ENCODE measurements at places on chromosomes 2 and 18.
A peak's percentile ranks its signal among the peaks of the same experiment; 100 is the strongest.

DNA sequence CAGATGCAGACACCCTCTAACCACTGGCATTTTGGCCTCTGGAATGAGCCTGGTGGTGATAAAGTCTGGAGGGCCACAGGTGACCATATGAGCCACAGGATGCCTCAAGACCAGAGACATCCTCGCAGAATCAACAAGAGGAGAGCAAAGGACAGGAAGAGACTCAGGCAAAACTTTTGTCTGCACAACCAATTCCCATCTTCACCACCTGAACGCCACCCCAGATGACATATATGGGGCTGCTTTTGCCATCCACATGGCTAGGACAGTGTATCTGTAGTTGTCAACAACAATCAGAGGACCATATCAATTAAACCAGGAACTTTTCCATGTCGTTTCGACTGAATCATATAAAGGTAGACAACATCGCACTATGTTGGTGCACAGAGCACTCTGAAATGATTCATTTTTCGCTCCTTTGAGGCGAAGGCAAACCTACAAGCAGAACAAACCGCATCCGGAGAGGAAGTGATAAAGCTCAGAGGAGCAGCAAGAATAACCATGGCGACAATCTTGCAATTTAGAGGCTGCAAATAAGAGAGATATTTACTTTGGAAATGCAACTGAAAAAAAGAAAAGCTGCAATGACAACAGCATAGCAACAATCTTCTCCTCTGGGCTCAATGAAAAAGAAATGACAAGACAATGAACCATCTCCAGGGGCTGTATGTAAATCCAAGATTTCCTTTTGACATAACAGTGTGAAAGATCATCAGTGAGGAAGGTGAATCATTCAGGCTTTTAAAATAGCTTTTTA is 204.5 kb downstream of the ARL4C start:
- no peak for DNase-seq

DNA sequence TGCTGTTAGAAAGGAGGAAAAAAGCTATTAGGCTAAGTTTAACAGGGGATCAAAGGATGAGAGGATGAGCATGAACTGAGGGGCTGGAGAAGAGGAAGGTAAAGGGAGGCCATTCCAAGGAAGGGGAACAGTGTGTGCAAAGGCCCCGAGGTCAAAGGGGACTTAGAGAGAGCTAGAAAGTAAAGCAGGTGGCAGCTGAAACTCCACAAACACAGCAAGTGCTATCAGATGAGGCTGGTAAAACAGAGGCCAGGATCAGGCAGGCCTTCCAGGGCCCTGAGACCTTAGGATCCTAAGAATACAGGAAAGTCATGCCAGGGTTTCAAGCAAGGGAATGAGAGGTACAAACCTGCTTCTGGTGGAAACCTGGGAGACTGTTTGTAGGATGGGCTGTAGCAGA is 5.8 kb downstream of the HDAC4 start:
- DNase-seq = no peak

DNA sequence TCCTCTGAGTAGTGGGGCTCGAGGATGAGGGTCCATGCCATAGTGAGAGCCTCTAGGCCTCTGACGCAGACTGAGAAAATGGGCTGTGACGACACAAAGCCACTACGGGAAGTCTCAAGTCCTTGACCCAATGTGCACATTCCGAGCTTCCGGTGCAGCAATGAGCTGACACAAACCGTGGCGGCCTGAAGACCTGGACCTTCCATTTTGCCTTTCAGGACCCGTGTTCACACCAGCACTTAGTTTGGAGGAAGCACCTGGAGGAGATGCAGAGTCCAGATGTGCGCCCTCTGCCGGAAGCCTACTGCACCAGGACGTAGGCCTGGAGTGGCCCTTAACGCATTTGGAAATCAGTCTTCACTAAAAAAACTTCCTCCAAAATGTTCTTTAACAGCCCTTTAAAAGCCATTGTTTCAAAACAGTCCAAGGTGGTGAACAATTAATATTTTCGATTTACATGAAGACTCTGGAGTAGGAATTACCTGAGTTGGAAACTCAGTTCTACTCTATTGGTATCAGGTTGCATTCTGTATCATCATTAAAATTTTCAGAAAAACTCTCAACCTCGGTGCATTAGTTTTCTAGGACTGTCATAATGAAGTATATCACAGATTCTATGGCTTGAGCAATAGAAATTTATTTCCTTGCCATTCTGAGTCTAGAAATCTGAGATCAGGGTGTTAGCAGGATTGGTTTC is 33.9 kb downstream of the BMP10 start:
- DNase-seq = no peak

DNA sequence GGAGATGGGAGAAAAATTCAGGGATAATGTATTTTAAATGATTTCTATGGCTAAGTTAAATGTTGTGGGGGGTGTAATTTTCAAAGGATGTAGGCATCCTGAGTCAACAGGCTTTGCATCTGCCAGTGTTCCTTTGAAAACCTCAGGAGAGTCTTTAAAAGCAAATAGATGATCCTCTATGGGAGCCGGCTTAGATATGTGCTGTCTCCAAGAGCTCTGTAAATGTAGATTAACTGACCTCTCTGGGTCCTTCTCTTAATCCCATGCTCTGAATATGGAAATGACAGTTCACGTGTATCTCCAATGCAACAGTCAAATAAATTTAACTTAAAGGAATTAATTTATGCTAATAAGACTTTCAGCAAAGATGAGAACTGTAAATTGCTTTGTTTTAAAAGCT is 292.7 kb downstream of the ERBB4 start:
- DNase-seq = no peak

DNA sequence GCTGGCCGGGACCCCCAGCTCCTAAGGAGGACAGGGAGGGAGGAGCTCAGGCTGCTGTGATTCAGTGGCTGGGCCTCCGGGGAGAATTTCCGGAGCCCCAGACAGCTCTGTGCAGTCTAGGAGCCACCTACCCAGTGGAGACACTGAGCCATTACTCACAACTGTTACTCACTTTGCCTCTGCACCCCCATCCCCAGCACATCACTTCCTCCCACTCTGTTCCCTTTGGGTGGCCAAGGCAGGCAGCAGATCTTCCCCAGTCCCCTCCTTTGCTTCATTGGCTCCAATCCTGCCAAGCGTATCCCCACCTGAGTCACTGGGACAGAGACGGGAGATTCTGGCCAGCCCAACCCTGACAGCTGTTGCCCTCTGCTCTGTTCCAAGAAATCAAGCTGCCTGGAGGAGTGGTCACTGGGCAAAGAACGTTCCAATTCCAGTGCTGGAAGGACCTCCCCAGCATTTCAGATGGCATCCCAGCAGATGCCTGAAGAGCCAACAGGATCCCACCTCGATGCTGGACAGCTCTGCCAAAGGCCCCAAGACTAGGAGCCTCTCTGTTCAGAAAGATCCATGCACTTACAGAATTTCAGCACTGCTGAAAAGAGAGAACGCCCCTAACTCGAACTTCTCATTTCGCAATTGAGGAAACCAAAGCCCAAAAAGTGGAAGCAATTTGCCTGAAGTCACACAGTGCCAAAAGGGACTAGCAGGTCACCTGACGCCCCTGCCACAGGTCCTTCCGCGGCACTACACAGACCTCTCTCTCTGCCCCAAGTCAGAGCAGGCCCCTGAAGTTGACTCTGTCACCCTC is 68.3 kb downstream of the TNS1 start:
- DNase-seq = peak; percentile 45

- DNase-seq = no peak
Observed at GRCh38 chr18:79949697-79950487, 1.6 kb downstream of the SLC66A2 start.

GRCh38 chr2:27451095-27451494 is 8.9 kb downstream of the KRTCAP3 start:
- no peak for DNase-seq

DNA sequence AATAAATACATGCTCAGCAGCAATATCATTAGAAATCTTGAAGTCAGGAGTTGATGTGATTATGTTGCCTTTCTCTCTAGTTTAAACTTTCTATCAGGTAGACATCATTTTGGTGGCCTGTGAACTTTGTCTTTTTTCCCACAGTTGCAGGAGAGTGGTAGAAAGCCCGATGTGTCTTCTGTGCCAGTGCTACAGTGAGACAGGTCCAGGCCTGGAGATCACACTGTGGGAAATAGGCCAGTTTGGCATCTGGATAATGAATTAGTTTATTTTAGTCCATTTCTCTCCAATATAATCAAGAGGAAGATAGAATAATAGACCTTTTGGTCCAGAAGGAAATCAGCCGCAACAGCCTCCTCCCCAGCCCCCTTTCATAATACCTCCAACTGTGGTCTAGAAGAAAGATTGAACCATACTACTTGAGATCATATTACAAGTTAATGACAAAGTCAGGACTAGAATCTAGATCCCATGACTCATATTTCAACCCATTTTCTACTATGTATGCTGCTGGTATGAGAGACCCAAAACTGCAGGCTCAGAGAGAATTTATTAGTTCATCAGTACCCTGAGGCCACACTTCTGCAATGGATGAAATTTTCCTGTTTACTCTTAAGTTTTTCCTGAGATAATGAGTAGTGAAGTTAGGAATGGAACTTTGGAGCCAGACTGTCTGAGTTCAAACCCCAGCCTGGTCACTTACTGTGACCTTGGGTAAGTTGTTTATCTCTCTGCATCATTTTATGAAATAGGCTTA is 20.6 kb downstream of the KCMF1 start:
- DNase-seq = no peak

GRCh38 chr18:12254820-12255511 is 805 bp downstream of the CIDEA start:
- no peak for DNase-seq

DNA sequence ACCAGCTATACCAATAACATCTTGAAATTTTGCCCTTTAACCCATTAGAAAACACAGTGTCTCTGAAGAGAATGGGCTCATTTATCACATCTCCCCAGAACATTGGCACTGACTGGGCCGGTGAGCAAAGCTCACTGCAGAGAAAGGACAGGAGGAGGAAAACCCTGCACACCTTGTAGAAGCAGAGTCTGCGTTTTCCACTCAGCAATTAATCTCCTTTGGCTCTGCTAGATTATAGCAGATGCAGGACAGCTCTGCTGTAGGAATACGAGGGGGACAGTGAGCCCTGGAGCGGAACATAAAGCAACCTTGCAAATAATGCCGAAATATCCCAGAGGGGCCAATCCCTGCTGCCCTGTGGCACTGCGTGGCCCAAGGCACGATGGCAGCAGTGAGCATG is 113.9 kb downstream of the TSN start:
- no peak for DNase-seq

DNA sequence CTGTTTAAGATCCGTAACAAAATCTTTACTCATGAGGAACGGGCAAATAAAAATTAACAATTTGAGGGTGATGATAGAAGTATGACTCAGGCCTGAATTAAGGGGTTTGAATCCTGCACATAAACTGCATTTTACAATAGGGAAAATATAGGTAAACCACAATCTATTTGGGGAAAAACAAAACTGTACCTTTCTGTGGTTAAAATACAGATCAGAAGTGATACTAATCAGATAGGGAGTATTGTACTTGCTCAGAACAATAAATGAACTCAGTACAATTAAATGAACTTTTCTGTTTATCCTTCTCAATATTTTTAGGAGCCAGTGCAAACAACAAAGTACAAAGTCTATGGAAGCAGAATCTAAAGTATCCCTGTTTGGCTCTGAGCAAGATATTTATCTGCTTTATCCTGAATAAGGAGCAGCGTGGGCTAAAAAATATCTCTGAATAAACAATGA is 287.3 kb downstream of the ZNF385B start:
- no peak for DNase-seq

- DNase-seq = no peak
Observed at GRCh38 chr2:239688122-239688681, 287.4 kb upstream of the HDAC4 start.

- DNase-seq = no peak
Observed at GRCh38 chr2:209463226-209463625, 39.4 kb downstream of the MAP2 start.

DNA sequence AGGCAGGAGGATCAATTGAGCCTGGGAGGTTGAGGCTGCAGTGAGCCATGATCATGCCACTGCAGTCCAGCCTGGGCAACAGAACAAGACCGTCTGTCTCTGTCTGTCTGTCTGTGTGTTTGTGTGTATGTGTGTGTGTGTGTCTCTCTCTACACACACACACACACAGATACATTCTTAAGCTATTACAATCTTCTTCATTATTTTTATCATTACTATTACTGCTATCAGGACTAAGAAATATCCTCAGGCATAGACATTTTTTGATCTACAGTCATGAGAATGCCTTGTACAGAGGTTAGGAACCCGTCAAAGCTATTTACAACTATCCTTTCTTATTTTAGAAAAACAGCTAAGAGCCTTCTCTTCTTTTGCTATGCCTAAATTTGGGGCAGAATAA is 207.4 kb downstream of the NEDD4L start:
- DNase-seq = no peak

DNA sequence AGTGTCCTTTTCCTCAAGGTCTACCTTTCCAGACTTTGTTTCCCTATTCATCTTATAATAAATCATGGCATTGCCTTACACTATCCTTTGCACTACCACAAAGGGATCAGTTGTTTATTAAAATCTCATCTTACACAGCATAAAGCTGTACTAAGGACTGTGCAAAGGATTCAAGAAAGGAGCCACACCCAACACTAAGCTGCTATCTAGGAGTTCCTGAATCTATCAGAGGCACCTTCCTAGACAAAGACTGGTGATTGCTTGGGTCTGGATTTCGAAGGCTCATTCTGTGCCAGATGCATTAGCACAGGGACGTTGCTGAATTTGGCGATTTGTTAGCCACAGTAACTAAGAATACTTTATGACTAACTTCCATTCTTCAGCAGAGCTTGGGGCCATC is 412.0 kb downstream of the NUP35 start:
- DNase-seq = no peak

GRCh38 chr2:238857959-238858358 is 10.1 kb downstream of the TWIST2 start:
- no peak for DNase-seq

- DNase-seq = no peak
Observed at GRCh38 chr2:26957534-26957933, 12.9 kb upstream of the MAPRE3 start.

DNA sequence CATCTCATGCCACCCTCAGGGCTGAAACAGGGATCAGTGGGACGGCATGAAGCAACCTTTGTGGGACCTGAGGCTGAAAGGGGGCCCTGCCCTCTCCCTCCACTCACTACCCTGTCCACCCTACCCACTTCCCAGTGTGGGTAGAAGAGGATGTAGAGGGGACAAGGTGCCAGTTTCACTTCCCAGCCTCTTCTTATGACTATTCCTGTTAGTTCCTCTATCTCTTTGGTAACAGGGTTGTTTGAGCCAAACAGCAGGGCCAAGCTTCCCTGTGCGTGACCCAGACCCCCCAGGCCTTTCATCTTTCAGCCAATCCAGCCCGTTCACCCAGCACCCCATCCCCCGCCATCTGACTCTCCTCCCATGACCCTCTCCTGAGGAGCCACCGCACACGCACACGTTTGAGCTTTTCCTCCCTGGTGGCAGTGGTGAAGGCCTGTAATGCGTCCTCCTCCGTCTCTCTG is 82.3 kb downstream of the STPG4 start:
- no peak for DNase-seq

All from retinal pigment epithelial cell (primary cell).